Stimulated activated memory B cell treated with anti-CD40 and anti-IgM and Interleukin-4, amounts not matched to agents 10 μg/mL and 1 μg/mL and 100 μg/mL, for 72 hours (primary cell): ENCODE measurements at places on chromosomes 5 and 9.

GRCh38 chr9:130768265-130768664 lies 66.8 kb upstream of the ABL1 start:
- ATAC-seq, result no peak

- ATAC-seq, result no peak
Observed at GRCh38 chr9:138043411-138044345, 166.1 kb downstream of the CACNA1B start.

DNA sequence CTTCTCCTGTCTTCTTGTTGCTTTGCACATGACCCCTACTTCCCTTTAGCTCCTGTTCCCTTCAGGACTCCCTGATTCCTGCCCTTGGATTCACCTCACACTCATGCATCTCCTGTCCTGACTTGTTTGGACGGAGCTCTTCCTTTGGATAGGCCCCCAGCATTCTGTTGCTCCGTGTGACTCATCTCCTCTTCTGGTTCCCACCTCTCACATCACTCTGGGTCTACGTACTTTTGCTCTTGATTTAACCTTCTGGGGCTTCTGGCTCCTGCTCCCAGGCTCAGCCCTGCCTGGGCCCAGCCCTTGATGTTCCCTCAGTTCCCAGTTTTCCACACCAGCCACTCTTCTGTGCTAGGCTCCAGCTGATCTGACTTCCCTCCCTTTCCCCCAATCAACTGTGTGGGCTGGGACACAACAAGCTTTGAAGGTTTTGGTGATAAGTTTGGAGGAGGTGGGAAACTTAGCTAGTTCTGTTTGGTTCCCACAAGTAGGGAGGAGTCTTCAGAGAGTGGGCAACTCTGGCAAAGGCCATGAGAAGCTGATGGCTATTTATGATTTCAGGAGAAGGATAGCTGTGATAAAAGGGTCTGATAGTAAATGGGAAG lies 331.5 kb downstream of the ARHGEF28 start:
- no peak for ATAC-seq

DNA sequence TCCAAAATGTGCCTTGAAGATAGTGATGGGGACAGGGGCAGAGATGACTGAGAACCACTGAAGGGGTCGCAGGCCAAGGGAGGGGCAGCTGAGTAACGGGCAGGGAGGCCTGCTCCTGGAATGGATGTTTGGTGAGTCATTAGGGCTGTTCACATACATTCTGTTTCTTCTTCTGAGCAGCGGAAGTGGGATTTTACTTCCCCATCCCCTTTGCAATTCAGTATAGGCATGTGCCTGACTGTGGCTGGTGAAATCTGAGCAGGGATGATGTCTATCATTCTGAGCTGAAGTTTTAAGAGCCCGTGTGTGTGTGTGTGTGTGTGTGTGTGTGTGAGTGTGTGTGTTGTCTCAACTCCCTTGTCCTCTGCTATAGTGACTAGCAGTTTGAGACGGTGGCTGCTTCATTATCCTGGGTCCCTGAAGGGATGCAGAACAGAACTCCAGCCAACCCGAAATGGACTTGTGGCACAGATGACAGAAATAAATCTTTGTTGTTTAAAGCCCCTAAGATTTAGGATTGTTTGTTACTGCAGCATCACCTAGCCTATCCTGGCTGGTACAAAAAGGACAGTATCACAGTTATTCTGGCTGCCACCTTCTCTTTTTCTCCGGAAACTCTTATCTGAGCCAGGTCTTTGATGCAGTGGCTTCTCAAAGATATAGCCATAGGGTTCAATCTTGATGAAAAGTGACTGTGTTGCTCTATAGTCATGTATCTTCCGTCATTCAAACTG lies 29.2 kb upstream of the TGFBI start:
- no peak for ATAC-seq

DNA sequence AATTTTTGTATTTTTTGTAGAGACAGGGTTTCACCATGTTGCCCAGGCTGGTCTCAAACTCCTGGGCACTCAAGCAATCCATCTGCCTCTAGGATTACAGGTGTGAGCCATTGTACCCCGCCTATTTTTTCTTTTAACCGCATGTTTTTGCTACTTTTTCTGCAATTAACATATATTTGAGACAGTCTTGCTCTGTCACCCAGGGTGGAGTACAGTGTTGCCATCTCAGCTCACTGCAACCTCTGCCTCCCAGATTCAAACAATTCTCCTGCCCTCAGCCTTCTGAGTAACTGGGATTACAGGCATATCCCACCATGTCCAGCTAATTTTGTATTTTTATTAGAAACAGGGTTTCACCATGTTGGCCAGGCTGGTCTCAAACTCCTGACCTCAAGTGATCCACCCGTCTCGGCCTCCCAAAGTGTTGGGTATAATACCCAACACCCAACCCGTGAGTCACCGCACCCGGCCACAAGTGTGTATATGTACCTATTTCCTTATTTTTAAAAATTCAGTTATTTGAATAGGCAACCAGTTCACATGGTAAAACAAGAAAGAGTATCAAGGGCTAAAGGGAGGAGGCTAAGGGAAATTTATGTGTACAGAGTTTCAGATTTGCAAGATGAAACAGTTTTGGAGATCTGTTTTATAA lies 13.3 kb downstream of the PHAX start:
- ATAC-seq, result no peak

- ATAC-seq, result no peak
Observed at GRCh38 chr5:56406838-56407237, 173.7 kb upstream of the ANKRD55 start.
